Fibroblast of pulmonary artery (primary cell): ENCODE measurements at places on chromosomes 7 and 10.

DNA sequence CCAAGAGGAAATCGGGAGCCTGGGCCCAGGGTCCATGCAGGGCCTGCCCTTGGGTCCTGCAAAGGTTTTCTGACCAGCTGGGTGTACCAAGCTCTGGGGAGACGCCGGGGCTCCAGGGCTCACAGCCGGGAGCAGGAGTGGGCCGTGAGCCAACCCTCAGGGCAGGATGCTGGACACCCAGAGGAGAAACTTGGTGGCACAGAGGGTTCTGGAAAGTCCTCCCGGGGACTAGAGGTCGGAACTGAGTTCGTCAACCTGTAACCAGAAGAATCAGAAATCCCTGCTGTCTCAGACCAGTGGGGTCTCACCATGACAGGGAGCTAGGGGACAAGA lies 29.2 kb upstream of the PPP2R2D start:
- DNase-seq: no peak

GRCh38 chr7:90816511-90817142 lies 220.5 kb downstream of the CDK14 start:
- DNase-seq: peak; percentile 92

DNA sequence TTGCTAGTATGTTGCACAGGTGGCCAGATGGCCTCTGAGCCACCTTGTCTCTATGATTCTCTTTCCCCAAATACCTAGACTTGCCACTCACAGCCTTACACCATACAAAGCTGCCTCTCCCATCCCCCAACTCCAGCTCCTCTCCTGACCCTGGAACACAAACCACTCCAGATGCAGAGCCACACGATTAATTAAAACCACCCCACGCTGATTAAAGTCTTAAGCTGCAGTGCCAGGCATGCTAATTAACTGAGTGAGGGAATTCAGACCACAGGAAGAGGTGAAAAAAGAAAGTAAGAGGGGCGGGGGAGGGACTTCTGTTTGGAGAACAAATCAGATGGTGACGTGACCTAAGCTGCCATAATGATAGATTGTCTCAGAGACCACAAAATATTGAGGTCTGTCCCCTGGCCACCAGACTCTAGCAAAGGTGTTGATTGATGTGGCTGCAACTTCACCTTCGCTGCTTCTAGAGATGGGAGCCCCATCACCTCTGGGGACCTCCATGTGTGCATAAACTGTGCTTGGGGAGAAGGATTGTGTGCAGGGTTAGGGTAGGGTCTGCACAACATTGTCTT lies 331.3 kb downstream of the PLXNA4 start:
- no peak for DNase-seq

DNA sequence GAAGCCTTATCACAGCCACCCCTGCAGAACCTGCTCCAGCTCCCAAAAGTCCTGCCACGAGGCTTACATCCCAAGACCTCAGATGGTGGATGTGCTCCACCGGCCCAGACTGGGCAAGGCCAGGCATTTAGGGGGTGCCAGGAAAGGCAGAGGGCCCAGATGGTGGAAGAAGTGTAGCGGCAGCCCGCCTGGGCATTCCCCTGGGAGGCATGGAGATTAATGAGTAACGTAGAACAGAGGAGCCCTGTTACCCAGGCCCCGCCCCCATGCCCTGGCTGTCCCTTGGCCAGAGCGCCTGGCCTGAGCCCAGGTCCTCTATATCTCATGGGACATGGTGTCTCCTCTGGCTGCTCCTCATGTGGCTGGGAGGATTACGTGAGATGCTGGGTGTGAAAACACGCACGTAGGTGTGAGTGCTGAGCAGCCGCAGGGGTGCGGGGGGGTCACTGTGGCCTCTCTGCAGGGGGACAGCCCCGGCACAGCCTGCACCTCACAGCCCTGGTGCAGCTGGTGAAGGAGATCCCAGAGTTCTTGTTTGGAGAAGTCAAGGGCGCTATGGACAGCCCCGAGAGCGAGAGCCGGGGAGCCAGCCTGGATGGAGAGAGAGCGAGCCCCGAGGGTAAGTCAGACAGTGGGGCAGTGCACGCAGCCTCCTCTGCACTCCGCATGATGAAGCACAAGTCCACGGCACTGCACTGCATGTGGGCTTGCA lies 52.9 kb downstream of the ZNF467 start:
- no peak for DNase-seq

DNA sequence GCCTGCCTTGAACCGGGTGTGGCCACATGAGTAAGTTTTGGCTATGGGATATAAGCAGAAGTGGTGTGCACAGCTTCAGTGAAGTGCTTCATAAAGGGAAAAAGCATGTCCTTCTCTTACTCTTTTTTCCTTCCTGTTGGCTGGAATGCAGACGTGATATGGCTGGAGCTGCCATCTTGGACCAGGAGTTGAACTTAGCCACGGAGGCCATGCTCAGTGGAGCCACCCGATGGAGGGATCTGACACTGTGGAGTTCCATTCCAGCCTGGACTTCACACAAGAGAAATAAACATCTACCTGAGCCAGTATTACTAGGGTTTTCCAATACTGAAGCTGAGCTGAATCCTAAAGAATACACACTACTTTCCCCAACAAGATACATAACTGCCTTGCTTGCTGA lies 52.3 kb downstream of the CCDC3 start:
- DNase-seq: no peak

- DNase-seq: peak; percentile 39
Observed at GRCh38 chr10:15742836-15743235, 23.1 kb upstream of the ITGA8 start.

DNA sequence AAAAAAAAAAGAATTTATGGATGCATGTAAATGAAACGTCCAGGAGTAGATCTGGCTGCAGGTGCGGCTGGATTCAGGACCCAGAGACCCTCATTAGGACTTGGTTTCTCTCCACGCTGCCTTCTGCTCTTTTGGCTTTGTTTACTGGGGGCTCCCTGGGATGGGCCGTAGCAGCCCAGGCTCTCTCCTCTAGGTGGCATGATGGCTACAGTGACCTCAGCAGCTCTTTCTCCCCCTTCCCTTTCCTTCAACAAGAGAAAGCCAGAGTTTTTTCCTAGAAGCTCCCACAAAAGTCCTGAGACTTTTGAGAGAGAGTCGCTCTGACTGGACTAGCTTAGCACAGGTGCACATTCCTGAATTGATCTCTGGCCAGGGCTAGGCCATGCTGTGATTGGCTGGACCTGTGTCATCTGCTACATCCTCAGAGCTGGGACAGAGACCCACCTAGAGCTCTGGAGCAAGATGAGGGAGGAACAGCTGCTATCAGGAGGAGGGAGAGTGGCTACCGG lies 67.8 kb upstream of the PDCD4 start:
- DNase-seq: peak; percentile 55
